Right renal pelvis (tissue), 4 donors: ENCODE measurements at places on chromosomes 6 and 20.

DNA sequence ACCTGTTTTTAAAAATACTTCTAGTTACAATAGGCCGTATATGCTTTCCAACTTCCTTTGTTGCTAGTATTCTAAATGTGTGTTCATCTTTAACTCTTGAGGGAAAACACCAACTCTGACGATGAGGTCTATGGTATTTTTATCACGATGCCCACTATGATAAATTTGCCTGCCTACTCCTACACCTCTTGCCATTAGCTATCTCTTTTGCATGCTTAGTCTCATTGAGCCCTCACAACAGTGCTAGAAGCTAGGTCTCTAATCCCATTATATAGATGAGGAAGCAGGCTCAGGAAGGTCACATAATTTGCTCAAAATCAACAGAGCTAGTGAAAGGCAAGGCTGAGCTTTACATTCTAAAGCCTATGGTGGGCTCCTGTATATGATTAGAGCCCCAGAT lies 13.2 kb downstream of the AAR2 start:
- no peak for DNase-seq

GRCh38 chr6:79783670-79784394 lies 152.7 kb downstream of the SH3BGRL2 start:
- DNase-seq, result no peak

GRCh38 chr6:24797596-24798216 lies 1.0 kb downstream of the ARMH2 start:
- no peak for DNase-seq

GRCh38 chr6:67880939-67881705 lies 754.0 kb upstream of the ADGRB3 start:
- DNase-seq, result no peak

GRCh38 chr6:15555101-15556038 lies 107.5 kb downstream of the DTNBP1 start:
- DNase-seq, result no peak

DNA sequence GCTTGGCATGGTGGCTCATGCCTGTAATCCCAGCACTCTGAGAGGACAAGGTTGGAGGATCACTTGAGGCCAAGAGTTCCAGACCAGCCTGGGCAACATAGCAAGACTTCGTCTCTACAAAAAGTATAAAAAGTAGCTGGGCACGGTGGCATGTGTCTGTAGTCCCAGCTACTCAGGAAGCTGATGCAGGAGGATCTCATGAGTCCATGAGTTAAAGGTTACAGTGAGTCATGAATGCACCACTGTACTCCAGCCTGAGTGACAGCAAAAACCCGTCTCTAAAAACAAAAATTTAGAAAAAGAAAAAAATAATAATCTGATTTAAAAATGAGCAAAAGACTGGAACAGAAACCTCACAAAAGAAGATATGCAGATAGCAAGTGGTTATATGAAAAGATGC lies 279.7 kb downstream of the RNGTT start:
- DNase-seq, result no peak

DNA sequence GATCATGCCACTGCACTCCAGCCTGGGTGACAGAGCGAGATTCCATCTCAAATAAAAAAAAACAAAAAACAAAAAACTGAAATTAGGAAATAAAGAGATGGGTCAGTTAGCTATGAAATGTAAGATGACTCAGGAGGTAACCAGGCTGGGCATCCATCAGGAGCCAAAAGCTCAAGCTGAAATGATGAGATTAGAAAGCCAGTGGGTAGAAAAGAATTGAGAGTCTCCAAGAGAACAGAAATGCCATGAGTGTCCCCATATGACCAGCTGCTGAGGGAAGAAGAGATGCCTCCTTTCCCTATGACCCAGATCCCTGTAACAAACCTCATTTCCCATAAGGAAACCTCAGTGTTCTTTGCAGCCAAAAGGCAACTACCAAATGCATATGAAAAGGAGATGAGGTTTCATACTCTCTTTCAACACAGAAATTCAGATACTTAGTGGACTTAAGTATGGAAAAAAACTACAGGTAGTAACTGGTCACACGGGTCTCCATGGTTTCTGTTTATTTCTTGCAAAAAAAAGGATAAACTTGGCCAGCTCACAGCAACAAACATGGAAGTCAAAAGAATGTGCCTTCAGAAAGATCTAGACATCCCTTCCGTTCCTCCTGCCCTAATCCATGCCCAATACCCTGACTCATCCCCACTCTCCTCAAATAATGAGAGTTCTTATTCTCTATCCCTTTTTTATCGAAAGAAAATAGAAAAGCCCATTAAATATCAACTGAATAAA lies 8.1 kb downstream of the ARHGAP18 start:
- DNase-seq, result no peak

- no peak for DNase-seq
Observed at GRCh38 chr20:48480216-48480772, 347.5 kb downstream of the PREX1 start.

GRCh38 chr20:52619101-52619500 lies 353.1 kb upstream of the TSHZ2 start:
- DNase-seq, result no peak

- no peak for DNase-seq
Observed at GRCh38 chr6:74834967-74835366, 370.9 kb downstream of the COL12A1 start.

DNA sequence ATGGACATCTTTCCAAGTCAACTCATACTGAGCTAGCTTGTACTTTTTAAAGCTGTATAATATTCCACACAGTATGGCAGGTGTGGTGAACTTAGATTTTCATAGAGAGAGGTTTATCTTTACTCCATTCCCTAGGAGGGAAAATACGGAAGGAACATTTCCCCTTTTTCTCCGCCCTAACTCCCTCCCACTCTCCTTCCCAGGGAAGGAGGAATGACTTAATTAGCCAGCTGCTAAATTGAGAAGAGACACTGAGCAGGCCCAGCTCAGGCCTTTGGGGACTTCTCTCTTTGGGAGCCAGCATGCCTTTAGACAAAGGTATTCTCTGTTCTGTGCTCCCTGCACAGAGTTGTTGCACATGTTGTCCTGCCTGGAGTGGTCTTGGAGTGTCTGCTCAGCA lies 46.1 kb downstream of the MBOAT1 start:
- no peak for DNase-seq

DNA sequence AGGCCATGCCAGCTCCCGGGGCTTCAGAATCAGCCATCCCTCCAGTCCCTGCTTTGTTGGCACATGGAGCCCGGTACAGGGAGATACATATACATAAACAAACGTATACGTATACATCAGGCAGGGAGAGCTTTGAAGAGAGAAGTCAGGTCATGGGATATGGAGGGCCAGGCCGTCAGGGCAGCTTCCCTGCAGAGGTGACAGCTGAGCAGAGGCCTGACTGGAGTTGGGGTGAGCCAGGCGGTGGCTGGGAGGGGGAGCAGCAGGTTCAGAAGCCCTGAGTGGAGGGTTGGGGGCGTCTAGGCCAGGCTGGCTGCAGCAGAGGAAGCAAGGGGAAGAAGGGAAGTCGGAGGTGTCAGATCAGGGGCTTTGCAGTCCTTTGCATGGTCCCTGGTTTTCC lies 61.7 kb downstream of the STK35 start:
- no peak for DNase-seq

DNA sequence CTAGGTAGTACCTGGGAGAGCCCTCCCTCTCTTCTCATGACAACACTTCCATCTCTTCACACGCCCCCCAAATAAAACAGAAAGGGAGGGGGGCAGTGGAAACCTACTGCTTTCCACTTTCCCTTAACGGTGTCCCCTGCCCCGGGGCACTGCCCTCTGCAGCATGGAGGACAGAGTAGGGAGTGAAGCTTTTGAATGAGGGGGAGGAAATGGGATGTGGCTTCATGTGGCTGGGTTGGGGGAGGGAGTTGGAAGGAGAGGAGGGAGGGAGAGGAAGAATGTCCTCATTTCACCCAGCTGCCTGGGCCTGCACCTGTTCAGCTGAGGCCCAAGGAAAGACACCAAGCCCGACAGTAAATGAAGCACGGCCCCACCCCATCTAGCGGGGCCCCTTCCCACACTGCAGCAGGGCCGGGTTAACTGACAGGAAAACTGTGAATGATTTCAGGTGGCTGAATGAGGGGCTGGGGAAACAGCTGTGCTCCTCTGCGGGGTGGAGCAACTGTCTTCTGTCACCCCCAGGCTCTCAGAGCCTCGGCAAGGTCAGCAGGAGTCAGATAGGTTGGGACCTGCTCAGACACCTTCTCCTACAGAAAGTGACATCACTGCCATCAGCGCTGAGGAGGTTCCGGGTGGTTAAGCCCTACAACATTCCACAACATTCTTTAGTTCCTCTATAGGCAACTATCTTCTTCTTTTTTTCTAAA lies 40.0 kb upstream of the TAF8 start:
- DNase-seq, result no peak

DNA sequence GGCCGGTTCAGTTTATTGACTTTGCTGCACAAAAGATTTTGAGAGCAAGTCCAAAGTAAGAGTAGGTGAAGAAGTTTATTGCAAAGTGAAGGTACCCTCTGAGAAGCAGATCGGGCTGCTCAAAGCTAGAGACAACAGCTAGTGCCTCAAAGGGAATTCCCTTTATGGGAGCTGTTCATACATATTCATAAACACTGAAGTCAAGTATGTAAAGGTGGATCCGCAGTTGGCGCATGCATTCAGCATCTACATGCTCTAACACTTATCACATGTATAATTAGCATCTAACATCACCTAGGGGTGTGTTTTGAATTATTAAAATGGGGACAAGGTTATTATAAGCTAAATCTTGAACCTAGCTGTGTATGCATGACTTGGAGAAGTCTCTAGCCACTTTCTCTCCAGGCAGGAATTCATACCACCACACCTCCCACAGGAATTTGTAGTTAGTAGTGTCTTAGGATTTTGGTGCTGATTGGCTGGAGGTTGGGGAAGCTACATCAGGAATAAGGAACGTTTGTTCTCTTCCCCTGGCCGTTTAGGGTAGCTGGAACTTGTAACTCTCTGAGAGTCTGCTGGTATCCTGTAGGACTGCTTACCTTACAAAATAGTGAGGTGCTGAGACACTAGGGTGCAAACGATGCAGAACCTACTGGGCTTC lies 1633.9 kb downstream of the GRIK2 start:
- no peak for DNase-seq

DNA sequence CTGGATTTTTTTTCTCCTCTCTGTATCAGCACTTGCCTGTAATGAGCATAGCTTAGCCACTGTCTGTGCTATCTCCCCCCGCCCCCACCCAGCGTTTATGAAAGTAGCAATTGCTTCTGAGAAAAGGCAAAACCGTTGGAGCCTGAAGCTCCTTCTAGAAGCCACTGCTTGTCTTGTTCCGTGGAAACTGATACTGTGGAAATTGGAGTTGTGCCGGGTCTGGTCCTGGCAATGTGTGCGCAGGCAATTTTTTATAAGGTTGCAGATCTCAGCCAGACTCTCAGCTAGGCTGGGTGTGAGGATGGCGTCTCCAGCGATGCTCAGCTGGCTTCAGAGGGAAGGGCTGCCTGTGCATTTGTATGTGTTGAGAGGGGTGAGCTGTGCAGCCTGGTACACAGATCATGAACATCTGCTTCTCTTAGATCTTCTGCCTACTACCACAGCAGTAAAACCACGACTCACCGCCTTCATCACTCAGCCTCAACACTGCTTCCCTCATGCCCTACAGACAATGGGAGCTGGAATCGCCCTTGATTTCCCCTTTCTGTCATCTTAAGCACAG lies 72.4 kb upstream of the GTSF1L start:
- DNase-seq, result no peak

GRCh38 chr20:50859161-50859560 lies 64.3 kb downstream of the BCAS4 start:
- DNase-seq, result no peak

- DNase-seq, result no peak
Observed at GRCh38 chr6:53023323-53023722, 28.2 kb upstream of the GSTA4 start.

DNA sequence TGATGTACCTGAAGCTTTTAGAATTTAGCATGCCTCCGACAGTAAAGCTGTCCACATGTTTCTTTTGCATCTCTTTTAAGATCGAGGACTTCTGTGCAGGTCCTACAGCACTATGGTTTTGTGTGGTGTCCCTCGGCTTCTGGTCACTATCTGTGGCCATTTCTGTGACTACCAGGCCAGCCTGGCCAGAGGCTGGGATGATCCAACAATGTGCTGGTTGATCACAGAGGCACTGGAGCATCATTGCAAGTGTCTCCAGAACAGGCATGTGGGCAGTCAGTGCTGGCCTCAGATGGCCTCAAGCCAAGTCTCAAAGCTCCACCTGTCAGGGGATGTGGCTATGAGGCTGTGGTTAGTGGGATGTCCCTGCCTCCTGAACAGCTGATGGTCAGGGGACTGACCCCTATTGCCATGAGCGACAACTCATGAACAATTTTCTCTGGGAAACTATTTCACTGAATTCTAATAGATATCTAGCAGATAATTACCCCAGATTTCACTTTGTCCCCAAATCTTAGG lies 136.6 kb downstream of the SYNDIG1 start:
- DNase-seq, result no peak
